ENCODE measurements at places on chromosomes 5 and 9.

DNA sequence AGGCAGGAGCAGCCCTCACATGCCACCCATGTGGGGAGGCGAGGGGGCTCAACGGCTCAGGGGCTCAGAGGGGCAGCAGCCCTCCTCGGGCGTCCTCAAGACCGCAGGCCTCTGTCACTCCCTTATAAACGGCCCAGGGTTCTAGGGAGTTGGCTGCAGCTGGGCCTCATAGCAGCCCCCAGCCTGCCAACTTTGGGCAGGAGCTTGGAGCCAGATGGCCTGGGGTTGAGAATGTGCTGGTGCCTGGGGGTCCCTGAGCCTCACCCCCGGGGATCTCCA is 51.0 kb upstream of the RNU6ATAC start:
- no peak for DNase-seq

DNA sequence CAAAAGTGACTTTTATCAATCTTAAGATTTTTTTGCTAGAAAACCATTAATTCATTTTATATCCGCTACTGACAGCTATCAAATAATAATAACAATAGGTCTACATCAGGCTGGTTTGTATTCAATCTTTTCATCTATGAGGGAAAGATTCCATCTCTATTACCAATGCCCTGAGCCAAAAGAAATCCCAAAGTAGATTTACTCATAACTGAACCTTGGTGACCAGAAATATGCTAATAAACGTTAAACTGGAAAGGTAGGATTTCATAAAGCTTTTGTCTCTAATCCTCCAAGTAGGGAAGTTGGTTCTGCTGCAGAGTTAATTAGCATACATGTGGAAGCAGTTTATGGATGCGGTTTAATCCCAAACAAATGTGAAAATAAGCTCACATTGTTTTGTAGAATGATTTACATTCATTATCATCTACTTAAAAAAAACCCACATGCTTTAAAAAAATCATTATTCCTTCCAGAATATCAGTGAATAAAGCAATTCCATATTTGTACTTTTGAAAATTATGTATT is 715.5 kb downstream of the CETN3 start:
- no peak for DNase-seq

DNA sequence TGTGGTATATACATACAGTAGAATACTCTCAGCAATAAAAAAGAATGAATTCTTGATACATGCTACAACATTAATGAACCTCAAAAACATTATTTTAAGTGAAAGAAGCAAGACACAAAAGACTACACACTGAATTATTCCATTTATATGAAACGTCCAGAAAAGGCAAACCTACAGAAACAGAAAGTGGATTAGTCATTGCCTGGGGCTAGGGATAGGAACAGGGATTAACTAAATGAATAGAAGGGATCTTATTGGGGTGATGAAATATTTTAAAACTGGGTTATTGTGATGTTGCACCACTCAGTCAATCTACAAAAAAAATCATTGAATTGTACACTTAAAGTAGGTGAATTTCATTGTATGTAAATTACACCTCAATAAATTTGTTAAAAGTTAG is 326.7 kb downstream of the PIK3R1 start:
- peak; percentile 23 for DNase-seq

- DNase-seq: no peak
Measured at GRCh38 chr5:170769898-170770416, 13.6 kb upstream of the GABRP start.

GRCh38 chr9:106487266-106487665 is 375.7 kb upstream of the ZNF462 start:
- DNase-seq: no peak

- no peak for DNase-seq
Measured at GRCh38 chr5:135103575-135103853, 69.5 kb upstream of the PITX1 start.

GRCh38 chr5:177491429-177491945 is 5.9 kb downstream of the PDLIM7 start:
- DNase-seq: peak; percentile 84

DNA sequence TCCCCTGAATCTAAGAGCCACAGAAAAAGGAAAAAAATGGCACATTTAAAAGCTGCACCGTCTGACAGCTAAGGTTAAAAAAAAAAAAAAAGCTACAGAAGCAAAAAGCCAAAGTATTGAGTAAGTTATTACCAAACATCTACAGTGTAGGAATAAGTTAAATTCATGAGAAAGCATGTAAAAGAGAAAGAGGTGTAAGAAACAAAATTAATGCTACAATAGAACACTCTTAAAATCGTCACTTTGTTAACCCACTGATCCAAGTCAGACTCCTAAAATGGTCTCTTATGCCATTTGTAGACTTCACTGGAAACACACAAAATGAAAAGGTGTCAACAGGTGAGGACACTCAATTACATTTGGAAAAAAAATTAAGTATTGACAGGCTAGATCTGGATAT is 120.2 kb downstream of the SSBP2 start:
- DNase-seq: no peak

GRCh38 chr5:159341145-159341544 is 10.9 kb upstream of the IL12B start:
- DNase-seq: no peak

- DNase-seq: no peak
Measured at GRCh38 chr5:109786206-109786855, 96.6 kb downstream of the MAN2A1 start.

All from OCI-M1 (cell line).